ENCODE measurements at places on chromosomes 1 and 21. TPM values are rescaled to one million over a fixed set of nuclear protein-coding genes. Genes with fewer than 3 reads are reported as not detected.

DNA sequence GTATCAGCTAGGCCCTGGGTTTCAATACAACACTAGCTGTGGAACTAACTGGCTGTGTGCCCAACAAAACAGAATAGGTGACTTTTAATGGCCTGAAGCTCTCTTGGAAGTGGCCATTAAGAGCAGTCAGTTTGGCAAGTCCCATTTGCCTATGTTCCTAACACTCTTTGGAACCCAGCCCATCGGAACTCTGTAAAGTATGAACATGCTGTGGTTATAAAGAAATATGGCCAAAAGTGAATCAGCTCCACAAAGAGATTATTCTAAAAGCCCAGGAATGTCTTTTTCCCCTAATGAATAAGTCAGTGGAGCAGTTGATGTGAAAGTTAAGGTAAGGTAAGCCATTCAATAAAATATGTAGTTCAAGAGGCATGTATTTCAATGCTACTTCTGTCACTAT, 223.7 kb upstream of the ADAMTS5 start:
- no peak for DNase-seq

The CR1L gene
- not detected for total RNA-seq

DNA sequence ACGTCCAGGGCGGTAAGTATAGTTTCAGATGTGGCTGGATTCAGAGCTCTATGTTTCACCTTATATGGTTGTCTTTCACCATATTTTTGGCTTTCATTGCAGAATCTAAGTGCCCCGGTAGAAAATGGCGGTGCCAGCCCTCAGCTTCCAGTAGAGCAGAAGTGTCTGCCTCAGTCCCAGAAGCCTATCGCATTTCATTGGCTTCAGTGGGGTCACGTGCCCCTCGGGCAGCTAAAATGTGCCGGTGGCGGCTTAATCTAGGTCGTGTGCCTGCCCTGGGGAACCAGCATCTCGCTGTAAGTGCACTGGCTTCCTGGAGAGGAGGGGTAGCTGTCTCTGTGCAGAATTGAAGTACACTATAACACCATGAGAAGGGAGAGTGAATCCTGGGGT, 107.4 kb upstream of the MAGI3 start:
- DNase-seq: no peak

The TCHHL1 gene
- total RNA-seq: not detected

The RHD gene
- 0.37 TPM for total RNA-seq

- no peak for DNase-seq
These were observed 278.8 kb downstream of the KIF26B start for GRCh38 chr1:245433561-245433960.

DNA sequence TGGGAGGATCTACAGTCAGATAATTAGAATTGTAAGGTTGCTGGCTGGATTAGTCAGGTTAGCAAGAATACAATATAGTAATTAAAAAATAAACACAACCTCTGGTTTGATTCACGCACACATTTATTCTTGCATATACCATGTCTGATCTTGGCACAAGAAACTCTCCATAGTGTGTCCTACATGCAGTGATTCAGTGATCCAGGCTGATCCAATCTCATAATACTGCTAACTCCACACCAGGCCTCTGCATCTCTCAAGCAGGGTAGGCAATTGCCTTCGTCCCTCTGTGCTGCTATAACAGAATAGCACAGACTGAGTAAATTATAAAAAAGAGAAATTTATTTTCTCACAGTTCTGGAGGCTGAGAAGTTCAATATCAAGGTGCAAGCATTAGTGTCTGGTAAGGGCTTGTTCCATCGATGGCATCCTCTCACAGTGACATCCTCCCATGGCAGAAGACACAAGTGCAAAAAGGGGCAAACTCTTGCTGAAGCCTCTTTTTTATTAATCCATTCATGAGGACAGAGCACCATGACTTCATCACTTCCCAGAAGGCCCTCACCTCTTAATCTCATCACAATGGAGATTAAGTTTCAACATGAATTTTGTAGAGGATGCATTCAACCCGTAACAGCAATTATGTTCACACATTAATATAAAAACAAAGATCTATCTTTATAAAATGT, 741.0 kb upstream of the NCAM2 start:
- no peak for DNase-seq

GRCh38 chr21:25385911-25386474, 221.3 kb downstream of the MRPL39 start:
- DNase-seq: no peak

- no peak for DNase-seq
These were observed 6.3 kb downstream of the CDKN2C start for GRCh38 chr1:50976111-50976889.

The PCP4 gene
- total RNA-seq: 5.3 TPM

- DNase-seq: no peak
These were observed 130.9 kb downstream of the GLIS1 start for GRCh38 chr1:53608071-53608470.

- no peak for DNase-seq
These were observed 18.7 kb downstream of the UMODL1 start for GRCh38 chr21:42089665-42090310.

DNA sequence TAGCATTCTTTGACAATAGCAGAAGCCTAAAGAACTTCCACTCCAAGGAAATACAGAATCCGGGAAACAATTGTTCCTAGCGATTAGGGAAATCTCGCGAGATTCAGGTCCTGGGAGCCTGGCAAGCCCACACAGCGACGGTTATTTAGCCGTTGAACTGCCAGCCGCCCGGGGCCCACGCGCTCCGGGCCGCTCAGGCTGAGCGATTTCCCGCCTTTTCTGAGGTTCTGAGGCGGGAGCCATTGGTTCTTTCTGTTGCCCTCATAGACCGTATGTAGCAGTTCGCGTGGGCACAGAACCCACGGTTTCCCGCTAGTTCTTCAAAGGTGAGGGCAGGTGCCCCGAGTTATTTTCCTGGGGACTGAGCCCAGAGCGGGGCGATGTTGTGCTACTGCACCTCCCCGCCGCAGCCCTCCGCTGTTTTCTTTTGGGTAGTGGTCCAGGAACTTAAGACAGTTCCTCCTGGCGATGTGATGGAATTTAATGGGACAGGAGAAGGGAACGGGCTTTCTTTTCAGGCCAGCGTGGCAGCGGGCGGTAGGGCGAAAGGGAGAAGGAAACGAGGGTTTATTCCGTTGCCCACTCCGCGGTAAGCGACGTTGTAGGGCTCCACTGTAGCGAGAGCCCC, at the start of gene SYCP1:
Gene SYCP1, plus strand, starts transcription at position 171 of the 628 bp plus-strand sequence. CDS start 602 bp downstream, outside the sequence.
- DNase-seq: no peak

The OR2M2 gene
- total RNA-seq: not detected

DNA sequence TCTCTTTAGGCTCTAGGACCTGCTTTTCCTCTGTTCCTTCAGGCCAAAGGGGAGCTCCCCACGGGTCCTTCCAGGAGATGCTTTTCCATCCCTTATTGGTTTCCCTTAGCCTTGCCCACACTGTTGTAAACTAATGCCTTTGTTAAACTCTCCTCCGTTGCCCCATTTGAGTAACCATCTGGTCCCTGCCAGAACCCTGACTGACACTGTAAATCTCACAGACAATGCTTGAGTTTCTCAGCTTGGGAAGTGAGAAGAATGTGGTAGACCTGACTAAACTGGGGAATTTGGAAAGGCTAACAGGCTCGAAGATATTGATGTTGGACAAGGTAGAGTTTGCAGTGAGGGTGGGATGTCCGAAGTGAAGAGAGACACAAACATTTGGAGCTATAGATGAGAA, 11.4 kb downstream of the AKNAD1 start:
- no peak for DNase-seq

DNA sequence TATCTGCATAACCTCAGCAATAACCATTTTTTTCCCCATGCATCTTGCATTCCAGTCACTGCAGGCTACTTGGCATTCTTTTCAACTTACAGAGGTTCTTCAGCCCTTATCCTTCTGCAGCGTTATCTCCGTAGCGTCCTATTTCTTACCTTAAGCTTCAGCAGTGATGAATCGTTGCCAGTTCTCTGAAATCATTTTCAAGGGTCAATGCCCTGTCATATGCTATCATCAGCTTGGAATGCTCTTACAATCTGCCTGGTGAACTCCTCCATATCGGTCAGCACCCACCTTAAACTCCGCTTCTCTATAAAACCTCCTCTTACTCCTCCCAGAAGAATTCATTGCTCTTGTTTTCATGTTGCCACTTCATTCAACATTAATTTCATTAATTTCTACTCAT, 105.1 kb upstream of the DPH5 start:
- no peak for DNase-seq

The VTCN1 gene
- total RNA-seq: 0.25 TPM

GRCh38 chr1:44048532-44049215, 17.4 kb upstream of the SLC6A9 start:
- no peak for DNase-seq

The ADGRL4 gene
- 17.6 TPM for total RNA-seq

- DNase-seq: no peak
These were observed 47.0 kb upstream of the RBM15 start for GRCh38 chr1:110292031-110292741.

GRCh38 chr1:247112479-247112781, 8.3 kb upstream of the ZNF669 start:
- DNase-seq: peak; percentile 31

DNA sequence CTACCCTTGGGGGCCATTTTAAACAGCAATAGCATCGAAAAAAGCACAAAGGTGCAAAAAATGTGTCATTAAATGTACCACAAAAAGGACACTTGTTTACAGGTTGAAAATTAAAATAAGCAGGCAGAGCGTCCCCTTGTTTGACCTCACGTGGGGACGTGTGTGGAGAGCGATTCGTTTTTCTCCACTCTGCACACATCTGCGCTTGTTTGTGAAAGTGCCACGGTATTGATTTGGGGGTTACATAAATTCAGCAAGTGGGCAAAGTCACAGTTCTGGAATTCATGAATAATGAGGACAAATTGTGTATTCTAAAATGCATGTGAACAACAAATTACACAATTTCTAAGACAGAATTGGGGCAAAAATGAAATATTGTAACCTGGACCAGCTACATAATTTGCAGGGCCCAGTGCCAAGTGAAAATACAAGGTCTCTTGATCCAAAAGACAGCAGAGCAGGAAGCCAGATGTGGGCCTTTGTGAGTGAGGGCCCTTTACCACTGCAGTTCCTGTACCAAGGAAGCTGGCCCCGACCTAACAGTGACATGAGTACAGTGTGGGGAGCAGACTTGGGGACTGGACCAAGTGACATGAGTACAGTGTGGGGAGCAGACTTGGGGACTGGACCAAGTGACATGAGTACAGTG, 43.9 kb downstream of the ZBTB18 start:
- DNase-seq: no peak

- no peak for DNase-seq
These were observed 81.0 kb downstream of the MAN1C1 start for GRCh38 chr1:25697435-25698217.

GRCh38 chr21:39018730-39019129, 164.5 kb downstream of the PSMG1 start:
- DNase-seq: no peak

DNA sequence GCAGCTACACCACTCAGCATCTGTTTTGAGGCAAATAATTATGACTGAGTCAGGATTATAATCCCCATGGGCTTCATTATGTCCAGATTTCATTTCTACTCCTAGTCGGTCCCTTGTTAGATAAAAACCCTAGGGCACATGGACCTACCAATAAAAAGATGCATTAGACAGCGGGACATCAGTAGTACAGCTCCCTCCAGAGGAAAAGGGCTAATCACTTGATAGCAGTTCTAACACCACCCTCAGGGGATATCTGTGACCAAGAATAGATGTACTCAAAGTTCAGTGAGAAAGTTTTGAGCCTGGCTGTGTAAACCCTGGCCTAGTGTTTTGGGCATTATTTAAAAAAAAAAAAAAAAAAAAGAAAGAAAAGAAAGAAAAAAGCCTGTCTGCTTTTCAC, 10.0 kb downstream of the GJA8 start:
- no peak for DNase-seq

DNA sequence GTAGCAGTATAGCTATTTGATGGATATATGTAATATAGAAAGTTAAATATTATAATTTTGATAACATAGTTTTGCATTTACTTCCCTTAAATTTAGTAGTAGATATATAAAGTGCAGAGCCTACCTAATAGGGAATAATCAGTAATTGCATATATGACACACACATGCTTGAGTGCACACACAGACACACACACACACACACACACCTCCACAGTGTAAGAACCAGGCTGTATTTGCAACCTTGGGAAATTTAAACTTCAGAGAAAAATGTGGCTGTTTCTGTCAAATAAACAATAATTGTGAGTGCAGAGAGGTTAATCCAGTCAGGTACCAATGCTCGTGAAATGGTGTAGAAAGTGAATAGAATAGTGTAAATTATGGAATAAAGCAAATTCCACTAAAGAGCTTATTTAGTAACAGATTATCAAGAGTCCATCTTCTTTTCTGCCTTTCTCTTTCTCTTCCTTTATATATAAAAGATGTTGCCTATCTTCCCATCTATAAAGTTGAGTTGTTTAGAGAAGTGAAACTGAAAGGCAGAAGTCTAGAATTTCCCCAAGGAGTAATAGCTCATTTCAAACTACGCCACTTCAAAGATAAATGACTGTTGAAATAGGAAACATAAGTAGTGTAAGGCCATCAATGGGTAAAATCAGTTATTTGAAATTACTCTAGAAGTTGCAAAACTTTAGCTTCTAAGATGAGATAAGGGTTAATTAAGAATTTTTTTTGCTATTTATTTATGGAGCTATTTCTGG, 273.7 kb downstream of the SRGAP2C start:
- no peak for DNase-seq

The CLCA1 gene
- total RNA-seq: not detected

All from right cardiac atrium (tissue), 5 donors.